Amniotic epithelial cell (primary cell): ENCODE measurements at places on chromosomes 12 and 14.

DNA sequence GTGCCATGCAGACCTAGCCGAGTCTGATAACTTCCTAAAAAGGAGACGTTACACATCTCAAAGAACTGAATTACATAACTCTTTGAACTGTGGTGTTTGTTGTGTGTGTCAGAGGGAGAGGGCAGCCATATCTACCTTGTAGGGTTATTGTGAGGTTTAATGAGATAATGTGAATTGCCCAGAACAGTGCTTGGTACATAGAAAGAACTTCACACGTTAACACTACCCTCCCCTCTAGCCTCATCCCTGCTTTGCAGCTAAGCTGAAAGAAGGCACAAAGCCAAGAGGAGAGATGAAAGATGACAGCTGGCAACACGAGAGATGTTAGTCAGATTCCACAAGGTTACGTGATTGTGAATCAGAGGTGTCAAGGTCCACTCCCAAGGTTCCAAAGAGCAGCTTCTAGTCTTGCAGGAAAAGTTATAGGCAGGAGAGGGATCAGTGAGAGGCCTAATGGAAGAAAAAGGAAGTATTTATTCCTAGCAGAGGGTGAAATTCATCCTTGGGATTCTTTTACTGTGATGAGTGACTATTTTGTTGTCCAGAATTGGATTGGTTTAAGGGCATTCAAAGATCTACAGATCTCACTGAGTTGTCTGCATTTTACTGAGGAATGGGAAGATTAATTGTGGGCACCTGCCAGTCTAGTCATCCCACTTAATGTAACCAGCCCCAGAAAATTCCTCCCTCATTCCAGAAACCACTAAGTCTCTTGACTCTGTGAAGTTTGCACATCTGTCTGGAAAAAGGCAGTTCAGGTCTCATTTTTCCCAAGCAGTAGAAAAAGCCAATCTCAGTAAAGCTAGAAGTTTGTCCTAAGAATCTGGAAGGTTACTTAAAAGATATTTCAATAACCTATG, 25.9 kb upstream of the WNK1 start:
- peak; percentile 96 for DNase-seq

DNA sequence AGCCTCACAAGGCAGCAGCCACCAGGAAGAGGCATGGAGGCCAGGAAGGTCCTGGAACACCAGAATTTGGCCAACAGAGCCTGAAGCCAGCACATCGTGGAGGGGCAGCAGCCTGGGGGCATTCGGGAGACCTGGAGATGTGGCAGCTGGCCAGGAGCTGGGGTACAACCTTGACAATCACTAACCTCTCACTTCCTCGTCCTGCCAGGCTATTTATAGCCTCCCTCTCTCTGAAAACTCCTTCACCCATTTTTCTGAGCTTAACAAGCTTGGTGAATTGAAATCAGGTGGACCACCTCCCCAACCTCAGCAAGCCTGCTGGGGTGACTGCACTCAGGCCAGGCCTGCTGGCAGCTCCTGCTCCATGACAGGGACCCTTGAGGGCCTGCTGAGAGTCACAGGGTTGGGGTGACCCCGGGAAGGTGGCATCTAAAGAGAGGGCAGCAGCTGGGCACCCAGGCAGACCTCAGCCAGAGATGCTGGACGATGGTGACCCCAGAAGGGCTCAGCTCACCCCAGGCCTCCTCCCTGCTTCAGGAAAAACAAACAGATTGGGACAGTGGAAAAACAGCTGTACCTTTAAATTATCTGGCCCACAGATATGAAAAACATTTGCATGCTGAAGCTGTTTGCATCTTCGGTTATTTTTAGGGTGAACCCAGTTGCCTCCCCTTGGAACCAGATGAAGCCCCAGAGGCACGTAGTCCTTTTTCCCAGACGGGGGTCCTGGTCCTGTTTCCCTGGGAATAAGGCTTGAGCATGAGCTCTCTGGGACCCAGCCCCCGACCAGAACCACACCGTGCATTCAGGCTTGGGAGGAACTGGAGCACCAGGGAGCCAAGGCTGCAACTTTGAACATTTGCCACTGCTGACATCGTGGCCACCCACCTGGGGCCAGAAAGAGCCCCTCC, 67.0 kb downstream of the PITPNM2 start:
- DNase-seq: no peak

DNA sequence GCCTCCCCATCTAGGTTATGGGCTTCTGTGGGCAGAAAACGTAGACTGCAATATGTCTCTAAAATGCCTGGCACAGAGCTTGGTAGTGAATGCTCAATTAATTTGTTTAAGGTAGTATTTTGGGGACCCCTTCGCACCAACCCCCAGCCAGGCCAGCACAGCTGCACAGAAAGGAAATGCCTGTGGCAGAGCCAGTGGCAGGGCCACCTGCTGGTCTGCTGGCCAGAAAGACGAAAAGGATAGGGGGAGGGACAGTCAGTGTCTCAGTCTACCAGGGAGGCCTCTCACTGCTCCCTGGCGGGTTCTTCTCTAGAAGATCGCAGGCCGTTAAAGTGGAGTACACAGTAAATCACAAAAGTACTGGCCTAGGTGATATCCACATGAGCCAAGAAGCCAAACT, 3.5 kb downstream of the RAB15 start:
- DNase-seq: no peak

DNA sequence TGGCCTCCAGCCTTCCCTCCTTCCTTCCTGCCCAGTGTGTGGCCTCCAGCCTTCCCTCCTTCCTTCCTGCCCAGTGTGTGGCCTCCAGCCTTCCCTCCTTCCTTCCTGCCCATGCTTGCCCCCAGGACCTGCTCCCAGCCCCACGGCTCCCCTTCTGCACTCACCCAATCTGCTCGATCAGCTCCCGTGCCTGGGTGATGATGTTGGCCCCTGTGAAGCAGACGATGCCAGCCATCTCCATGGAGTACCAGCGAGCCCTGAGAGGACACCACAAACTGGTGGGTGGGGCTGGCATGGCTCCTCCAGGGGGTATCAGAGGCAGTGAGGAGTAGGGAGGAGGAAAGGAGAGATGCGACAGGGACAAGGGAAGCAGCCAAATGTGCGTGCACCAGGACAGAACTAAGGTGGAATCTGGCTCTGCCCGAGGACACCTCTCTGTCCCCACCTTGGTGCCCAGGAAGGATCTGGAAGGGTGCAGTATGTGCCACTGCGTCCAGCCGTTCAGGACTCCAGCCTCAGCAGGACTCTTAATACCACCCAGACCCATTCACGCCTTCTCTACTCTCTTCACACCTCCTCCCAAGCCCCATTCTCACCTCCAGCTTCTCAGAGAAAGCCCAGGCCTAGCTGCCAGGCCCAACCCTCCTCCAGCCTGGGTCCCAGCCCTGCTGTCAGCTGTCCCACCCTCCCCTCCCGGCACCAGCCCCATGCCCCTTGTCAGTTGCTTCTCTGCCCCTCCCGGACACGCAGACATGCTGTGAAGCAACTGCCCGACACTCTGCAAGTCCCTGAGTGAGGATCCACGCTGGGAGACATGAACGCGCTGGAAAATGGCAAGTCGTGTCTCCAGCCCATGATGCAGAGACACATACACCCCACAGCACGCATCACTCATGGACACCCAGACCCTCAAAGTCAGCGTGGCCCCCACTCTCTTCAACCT, 22.7 kb downstream of the POLE start:
- DNase-seq: no peak

DNA sequence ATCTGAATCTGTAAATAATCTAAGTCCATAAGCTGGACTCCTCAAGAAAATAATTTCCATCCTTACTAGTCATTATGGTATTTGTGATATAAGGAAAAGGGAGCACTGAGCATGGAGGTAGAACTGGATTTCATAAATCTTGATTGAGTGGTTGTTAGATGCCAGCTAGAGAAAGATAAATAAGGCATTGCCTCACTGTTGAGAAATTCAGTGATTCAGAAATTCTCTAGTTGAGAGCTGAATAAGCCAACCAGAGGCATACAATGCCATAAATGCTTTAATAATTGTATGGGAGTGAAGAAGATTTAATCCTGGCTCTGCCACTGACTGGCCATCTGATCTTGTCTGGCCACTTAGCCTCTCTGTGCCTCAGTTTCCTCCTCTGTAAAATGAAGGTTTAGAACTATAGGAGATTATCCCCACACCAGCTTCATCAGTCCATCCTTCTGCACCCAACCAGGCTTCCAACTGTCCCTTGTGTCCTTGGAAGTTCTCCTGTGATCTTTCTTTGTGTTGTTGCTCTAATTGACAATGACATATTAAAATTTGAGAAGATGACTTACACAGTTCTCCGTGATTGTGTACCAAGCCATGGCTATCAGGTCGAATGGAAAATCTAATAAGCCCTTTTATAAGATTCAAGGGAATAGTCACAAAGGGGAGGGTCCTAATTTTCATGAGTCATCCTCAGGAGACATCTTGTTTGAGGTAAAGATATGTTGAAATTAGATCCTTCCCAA, 394.3 kb downstream of the EGLN3 start:
- peak; percentile 89 for DNase-seq

- DNase-seq: no peak
Observed at GRCh38 chr12:5015711-5016492, 27.8 kb upstream of the KCNA5 start.

GRCh38 chr14:99407416-99407815, 73.2 kb downstream of the SETD3 start:
- no peak for DNase-seq

DNA sequence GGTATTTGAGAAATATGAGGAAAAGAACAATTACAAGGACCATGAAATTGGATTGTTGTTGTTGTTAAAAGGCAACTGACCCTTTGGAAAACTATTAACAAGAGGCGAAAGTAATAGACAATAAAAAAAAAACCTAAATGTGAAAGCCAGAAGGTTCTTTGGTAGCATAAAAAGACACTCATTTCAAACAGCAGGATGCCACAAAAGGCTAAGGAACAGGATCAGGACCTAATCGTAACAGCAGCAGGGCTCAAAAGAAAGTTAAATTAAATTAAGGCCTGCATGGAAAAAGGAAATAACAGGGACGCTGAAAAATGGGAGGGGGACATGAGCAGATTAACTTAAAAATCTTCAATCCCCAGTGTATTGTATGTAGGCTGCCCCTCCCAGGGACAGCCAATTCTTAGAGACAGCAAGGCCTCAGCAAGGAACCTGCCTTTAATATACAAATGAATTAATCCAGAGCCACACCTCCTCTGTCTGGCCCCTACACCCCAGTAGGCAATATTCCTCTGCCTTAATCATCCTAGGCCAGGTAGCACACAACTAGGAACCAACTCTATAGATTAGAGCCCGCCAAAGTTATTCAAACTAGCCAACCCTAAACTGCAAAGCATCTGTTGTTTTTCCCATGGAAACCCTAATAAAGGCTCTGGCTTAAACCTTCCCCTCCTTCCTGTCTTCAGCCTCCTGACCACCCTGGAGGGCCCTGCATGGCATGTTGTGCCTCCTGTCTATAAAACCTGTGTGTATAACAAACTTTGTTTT, 28.4 kb upstream of the AP4S1 start:
- DNase-seq: no peak

GRCh38 chr14:62162998-62163589, 400.9 kb downstream of the SNAPC1 start:
- peak; percentile 49 for DNase-seq

- DNase-seq: peak; percentile 3
Observed at GRCh38 chr14:78697341-78697740, 527.2 kb downstream of the NRXN3 start.

GRCh38 chr12:4275016-4275869, 1.7 kb downstream of the CCND2 start:
- peak; percentile 34 for DNase-seq

DNA sequence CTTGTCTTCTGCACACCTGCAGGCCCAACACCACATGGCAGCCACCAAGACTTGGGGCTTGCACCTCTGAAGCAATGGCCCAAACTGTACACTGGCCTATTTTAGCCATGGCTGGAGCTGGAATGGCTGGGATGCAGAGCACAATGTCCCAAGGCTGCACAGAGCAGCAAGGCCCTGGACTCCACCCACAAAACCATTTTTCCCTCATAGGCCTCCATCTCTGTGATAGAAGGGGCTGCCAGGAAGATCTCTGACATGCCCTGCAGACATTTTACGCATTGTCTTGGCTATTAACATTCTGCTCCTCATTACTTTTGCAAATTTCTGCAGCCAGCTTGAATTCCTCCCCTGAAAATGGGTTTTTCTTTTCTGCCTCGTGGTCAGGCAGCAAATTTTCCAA, 22.1 kb downstream of the ATXN7L3B start:
- no peak for DNase-seq

GRCh38 chr12:111413442-111414086, 7.8 kb downstream of the SH2B3 start:
- DNase-seq: peak; percentile 64

DNA sequence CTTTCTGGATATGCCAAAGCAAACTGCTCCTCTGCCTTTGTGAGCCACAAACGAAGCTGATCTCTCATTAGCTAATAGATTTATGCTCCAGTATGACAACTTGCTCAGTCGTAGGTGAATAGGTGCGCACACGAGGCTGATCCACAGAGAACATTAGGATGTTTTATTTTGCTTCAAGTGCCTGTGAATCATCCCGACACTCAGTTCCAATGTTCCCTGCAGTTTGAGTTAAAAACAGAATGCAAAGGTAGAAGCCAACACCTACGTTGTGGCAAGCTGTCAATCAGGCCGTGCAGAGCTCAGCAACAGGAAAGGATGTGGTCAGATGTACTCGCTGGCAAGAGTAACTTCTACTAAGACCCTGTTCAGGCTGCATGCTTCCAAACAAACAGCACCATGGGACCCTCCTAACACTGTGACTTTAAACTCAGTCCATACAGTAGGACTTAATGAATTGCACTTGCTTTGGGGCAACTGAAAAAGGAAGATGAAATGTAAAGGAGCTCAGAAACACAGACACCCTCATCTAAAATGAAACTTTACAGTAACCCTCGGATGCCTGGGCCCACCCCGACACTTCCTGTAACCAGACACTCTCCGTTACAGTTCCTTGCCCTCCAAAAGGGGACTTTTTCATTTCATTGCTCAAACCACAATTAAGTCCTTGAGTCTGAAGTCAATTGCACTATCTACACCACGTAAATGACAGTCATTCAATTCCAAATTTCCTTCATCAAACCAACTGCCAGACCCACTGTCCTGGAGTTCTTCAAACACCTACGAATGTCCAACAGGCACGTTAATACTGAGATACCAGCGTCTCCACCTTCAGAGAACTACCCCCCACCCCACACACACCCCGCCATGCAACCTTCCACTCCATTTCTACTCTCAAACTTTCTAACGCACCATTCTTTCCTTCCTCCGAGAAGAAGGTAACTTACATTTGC, 1.6 kb downstream of the CCDC88C start:
- DNase-seq: no peak

GRCh38 chr14:99772371-99773283, 20.6 kb upstream of the EML1 start:
- no peak for DNase-seq

- DNase-seq: no peak
Observed at GRCh38 chr12:8834230-8834629, 11.8 kb downstream of the A2ML1 start.

- DNase-seq: no peak
Observed at GRCh38 chr14:34888186-34888585, 13.0 kb upstream of the BAZ1A start.

GRCh38 chr12:25377469-25378177, 126.9 kb upstream of the KRAS start:
- DNase-seq: peak; percentile 76
